ENCODE measurements at places on chromosomes 5 and 9.

- DNase-seq: no peak
Observed at GRCh38 chr9:127187231-127187956, 65.0 kb upstream of the ANGPTL2 start.

DNA sequence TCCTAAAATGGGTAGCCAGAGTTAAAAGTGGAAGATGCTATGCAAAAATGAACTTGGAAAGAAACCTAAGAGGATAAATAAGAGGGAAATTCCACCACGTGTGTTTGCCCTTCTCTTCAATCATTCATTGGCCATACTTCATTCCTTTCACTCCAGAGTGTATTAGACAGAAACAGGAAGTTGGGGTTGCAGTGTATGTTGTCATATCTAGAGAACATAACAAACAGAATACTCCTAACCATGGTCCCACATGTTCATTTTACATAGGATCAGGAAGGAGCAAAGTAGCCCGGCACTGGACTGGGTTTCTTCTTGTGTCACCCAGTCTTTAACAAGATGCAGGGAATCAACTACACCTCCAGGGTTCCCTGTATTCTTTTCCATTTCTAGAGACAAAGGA is 7.6 kb upstream of the GPBP1 start:
- DNase-seq: no peak

- no peak for DNase-seq
Observed at GRCh38 chr5:68012429-68012828, 203.1 kb upstream of the PIK3R1 start.

DNA sequence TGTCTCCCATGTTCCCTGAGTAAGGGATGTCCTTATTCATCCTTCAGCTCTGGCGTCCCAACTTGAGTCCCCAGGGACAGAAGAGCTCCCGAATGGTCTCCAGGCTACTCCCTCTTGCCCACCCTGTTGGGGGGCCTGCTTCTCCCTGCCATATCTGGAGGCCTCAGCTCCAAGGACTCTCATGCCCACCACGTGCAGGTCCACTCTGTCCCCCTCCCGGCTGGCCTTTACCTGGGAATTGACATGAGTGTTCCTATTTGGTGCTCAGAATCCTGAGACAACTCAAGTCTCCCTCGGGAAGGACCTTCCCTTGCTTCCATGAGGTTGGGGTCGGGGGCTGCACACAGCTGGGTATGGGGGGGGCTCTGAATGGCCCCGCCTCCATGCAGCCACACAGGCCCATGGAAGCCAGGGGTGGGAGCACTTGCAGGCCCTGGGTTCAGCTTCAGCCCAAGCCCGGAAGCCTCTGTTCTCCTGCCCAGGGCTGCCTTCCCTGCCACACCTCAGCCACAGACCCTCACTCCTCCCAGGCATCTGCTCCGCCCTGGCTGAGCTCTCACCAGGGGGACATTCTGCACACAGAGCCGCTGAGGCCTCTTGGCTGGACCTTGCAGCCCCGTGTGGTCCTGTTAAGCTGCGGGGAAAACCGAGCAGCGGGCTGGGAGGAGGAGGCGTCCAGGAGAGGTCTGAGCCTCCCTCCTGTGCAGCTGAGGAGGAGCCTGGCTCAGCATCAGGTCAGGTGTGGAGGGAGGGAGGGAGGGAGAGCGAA is 121.9 kb downstream of the PHF2 start:
- no peak for DNase-seq

DNA sequence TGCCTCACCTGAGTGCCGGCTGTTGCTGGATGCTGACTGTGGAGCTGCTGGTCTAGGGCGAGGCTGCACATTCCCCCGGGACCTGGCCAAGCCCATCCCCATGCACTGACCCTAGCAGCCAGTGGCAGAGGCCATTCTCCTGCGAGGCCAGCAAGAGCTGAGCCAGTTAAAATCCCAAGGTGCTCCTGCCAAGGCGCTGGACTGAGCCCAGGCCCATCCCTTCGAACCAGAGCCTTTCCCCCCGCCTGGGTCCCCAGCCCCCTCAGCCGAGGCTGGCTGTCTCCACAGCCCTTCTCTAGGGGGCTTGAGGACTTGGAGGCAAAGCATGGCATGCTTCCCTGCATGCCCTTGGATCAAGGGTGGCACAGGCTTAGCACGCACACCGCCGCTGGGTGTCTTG is 1.6 kb downstream of the ADAMTSL2 start:
- DNase-seq: no peak

DNA sequence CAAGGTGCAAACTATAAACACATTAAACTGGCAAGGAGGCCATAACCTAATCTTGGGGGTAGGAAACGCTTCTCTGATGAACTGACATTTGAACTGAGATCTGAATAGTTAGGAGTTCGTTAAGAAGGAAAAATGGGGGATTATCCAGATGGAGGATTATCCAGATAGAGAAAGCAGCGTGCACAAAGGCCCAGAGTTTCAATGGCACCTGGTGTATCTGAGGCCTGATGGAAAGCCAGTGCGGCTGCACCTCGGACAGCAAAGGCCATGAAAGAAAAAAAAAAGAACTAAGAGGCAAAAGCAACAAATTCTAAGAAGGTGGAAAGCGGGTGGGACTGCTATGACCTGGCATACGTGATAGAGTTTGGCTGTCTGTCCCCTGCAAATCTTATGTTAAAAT is 13.0 kb upstream of the CTNNAL1 start:
- no peak for DNase-seq

DNA sequence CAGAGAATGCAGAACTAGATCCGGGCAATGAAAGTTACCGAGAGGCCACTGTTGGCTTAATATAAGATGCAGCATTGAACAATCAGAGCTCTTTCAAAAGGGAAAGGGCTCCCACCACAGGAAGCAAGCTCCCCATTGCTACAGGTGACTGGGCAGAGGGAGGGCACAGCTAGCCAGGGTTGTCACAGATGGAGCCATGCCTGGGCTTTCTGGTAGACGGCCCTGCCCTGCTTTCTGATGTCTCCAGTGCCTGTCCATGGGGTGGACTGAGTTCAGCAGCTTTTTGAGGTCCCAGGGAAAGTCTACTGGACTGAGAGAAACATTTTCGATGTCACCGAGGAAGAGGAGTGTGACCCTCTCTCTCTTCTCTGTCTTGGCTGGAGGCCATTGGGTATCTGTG is 14.1 kb downstream of the RGS3 start:
- DNase-seq: no peak

DNA sequence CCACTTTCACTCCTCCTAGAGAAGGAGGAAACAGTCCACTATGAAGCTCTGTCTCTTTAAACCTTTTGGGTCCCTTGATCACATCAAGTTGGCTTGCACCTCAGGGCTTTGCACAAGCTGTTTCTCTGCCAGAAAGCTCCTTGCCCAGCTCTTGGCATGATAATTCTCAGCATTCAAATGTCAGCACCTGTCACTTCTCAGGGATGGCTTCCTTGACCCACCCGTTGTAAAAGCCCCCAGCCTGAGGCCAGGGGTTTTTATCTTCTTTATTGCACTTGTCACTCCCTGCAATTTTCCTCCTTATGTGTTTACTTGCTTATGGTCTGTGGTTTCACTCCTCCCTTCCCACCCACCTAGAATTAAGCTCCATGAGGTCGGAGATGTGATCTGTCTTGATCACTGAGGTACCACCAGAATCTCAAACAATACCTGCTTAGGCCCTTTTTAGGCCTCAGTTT is 200.7 kb upstream of the TBC1D2 start:
- no peak for DNase-seq
